ENCODE measurements at places on chromosomes 1 and 21.

DNA sequence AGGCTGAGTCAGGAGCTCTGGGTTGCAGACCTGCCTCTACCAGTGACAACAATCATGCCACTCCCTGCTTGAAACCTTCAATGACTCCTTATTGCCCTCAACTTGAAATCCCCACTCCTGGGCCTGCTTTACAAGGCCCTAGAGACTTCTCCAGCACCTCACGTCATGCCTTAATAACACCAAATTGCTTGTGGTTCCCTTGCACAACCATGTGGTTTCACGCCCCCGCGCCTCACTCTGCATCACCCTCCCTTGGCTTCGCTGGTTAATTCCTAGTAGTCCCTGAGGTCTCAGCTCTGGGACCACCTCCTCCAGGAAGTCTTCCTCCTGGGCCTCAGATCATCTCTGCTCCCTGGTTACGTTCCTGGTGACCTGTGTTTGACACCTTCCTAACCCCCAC, 33.0 kb downstream of the EPHA2 start:
- DNase-seq = peak; percentile 25

GRCh38 chr1:62962901-62963776, 179.2 kb downstream of the ATG4C start:
- DNase-seq = no peak

GRCh38 chr1:204368996-204369726, 9.4 kb upstream of the PLEKHA6 start:
- no peak for DNase-seq

DNA sequence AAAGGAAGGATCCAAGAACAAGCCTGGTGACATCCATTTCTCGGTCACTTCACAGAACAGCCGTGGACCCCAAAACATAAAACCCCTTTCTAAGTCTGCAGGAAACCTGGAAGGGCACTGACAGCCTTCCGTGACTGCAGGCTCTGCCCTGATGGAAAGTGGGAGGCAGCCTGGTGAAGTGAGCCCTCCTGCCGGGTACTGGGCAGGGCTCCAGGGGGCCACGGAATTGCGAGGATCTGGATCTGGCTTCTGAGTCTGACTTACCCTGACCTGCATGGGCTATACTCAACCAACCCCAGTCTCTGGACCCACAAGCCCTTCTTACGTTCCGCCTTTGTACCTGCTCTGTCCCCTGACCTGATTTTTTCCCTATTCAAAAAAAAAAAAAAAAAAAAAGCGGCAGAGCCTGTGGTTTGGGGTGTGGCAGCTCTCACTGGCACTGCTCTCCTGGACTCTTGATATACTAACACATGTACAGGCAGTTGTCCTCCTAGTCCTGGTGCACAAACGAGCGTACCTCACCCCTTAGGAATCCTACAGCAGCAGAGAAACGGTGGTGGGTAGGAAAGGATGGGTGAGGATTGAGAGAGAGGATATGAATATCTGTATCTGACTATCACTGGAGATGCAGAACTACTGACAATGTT, 82.9 kb downstream of the BEND5 start:
- no peak for DNase-seq

All from left ventricle myocardium superior (tissue), 1 donor.